Activated CD8-positive, alpha-beta memory T cell treated with anti-CD3 and anti-CD28 coated beads for 1 hour (primary cell): ENCODE measurements at places on chromosomes 4 and X.

GRCh38 chrX:21606002-21606401, 52.1 kb downstream of the KLHL34 start:
- DNase-seq: no peak

DNA sequence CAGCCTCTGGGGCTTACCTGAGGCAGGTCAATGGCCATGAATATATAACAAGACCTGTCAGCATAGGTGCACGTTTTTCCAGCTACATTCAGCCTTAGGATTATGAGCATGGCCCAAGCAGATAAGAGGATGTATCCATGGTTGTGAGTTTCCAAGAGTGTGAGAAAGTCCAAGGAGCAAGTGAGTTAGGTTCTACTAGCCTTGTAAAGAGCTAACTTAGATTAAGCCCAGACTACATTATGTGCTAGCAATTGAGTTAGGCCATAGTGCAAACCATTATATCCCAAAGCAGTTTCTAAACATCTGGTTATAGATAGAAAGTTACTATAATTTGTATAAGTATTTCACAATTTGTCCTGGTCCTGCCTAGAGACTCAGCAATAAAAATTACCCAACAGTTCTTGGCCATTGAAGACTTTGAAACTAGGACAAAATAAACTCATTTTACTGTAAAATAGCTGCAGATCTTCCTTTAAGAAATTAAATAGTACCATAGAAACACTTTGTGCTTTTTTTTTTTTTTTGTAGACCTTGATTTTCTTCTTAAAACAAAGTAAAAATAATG, 312.0 kb downstream of the CAMK2D start:
- no peak for DNase-seq

DNA sequence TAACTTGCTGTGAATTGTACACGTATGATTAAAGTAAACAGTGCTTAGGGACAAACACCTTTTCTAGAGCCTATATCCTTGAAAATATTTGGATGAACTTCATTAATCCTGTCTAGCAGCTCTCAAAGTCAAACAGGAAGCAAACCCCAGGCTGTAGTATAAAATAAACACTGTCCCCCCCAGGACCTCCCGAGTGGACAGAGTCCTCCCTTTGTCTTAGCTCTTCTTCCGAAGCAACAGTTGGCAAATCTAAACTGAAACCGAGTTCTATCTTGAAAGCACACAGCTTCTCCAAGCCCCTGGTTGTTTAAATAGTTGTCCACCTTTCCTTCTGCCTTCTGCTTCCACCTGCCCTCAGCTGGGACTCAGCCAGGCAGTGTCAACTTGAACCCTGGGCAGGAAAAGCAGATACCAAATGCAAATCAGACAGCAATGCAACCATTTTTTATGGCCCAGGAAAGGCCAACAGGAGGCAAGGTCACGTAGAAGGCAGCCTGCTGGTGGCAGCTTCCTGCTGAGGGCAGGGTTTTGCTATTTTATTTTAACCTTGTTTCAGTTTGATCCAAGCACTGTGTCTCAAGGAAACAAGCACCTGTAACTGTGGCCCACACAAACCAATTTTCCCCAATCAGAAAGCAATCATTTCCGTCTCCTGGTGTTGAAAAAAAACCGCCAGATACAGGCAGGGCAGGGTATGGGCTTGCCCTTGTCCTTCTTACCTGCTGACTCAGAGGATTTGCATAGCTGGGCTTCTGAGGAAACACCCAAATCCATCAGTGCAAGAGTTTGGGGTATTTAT, 110.3 kb upstream of the KIT start:
- no peak for DNase-seq

DNA sequence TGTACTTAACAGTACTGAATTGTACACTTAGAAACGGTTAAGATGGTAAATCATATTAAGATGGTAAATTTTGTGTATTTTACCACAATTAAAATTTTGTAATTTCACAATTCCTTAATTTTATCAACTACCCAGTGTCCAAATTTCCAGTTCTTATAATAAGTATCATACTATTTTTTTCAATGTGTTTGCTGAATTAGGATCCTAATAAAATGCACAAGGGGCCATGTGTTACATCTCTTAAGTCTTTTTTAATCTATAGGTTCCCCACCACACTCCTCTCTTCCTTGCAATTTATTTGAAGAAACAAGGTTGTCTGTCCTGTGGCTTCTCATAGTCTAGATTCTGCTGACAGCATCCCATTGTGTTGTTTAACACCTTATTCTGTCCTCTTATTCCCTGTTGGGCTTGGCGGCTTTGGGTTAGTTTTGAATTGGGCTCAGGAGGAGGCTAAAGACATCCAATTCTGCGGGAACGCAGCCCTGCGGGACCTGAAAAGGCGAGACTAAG, 533 bp upstream of the SYAP1 start:
- DNase-seq: no peak

DNA sequence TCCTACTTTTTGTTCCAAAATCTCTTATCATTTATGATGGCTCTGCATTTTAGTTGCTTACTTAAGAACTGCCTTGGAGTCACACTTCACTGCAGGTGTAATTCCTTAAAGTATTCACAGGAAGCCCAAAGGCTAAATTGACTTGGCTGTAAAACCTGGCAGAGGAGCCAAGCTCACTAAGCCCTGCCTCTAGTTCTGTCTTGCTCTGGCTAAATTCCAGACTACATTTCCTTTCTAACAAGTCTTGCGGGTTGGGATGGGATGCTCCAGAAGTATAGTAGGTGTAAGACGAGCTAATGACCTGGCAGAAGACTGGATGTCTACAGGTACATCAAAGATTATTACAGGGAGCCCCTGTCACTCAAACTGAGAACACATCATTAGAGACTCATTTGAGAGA, 924.0 kb upstream of the INTU start:
- DNase-seq: no peak

DNA sequence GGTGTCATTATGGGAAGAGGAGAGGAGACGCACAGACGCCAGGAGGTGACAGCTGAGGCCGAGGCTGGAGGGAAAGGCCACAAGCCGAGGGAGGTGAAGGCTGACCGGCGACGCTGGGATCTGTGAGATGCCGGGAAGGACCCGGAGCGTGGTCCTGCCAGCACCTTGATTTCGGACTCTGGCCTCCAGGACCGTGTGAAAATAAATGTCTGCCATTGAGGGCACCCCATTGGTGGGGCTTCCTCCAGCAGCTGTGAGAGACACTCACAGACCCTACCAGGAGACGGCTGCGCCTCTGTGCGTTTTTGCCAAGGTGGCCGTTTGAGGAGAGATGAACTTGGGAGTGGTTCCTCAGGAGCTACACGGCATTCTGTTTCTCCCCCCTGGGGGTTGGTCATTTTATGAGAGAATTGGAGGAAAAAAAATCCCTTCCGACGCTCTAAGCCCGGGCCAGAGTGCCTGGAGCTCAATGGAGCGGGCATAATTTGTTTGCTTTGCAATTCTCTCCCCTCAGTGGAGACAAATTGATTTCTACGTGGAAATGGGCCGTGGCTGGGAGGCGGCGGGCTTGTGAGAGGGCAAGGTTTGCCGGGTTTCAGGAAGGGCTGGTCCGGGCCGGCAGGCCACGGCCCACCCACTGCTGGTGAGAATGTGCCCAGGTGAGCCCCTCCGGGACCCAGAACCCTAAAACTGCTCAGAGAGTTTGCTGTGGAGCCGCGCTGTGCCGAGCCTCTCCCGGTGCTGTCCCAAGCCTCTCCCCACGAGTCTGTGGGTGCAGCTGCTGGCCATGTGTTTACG, 53.9 kb downstream of the CPZ start:
- DNase-seq: no peak

GRCh38 chrX:108516184-108516583, 76.5 kb downstream of the COL4A5 start:
- no peak for DNase-seq

GRCh38 chr4:185189606-185190305, 14.0 kb downstream of the CFAP97 start:
- DNase-seq: no peak

DNA sequence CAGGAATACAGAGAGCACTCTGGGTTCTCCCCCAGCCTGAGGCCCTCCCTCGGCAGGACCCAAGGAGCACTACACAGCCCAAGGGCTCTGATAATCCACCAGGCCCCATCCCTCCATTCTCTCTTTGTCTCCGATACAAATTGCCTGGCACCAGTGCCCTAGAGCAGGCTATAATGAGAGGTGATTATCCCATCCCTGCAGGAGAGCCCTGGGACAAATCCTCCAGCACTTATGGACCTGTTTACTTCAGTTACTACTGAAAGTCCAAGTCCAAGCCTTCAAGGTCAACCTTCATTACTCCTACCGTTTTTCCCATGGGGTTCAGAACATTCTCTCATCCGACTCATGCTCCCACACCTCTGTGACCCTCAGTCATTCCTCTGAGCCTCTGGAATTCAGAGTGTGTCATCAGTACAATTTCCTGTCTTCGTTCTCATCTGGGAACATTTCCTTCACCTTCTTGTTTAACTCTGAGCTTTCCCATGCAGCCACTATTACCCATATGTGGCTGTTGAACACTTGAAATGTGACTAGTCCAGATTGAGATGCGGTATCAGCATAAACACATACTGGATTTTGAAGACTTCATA, 299.0 kb downstream of the RAPGEF2 start:
- no peak for DNase-seq

GRCh38 chr4:8583655-8584025, 3.4 kb downstream of the GPR78 start:
- DNase-seq: no peak

DNA sequence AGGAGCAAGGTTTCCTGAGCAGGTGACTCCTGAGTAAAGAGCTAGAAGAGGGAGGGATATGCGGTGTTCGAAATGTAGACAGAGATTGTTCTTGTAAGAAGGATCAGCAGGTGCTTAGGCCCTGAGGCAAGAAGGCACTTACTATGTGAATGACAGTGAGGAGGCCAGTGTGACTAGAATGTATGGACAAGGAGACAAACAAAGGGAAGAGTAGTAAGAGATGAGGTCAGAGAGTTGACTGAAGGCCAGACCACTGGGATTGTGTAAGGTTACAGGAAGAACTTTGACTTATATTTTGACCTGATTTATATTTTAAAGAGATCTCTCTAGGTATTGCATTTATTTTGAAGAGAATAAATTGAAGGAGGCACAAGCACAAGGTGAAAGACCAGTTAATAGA, 118.4 kb upstream of the ENPEP start:
- DNase-seq: no peak

DNA sequence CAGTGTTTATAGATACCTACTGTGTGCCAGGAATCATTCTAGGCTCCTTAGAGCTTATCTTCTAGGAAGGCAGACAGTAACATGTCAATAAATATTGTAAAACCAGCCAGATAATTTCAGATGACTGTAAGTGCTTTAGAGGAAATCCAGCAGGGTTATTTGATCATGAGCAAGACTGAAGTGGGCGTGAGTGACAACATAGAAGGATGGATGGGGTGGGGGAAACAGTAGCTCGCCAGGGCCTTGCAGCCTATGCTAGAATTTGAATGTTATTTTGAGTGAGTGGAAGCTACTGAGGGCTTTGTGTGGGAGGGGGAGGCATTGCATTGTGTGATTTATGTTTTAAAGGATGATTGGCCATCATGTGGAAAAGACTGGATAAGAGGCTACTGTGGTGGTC, 6.7 kb downstream of the SRD5A3 start:
- no peak for DNase-seq

- no peak for DNase-seq
Measured at GRCh38 chr4:155510771-155511170, 134.0 kb upstream of the MAP9 start.

- no peak for DNase-seq
Measured at GRCh38 chr4:107065201-107065600, 29.1 kb upstream of the DKK2 start.

DNA sequence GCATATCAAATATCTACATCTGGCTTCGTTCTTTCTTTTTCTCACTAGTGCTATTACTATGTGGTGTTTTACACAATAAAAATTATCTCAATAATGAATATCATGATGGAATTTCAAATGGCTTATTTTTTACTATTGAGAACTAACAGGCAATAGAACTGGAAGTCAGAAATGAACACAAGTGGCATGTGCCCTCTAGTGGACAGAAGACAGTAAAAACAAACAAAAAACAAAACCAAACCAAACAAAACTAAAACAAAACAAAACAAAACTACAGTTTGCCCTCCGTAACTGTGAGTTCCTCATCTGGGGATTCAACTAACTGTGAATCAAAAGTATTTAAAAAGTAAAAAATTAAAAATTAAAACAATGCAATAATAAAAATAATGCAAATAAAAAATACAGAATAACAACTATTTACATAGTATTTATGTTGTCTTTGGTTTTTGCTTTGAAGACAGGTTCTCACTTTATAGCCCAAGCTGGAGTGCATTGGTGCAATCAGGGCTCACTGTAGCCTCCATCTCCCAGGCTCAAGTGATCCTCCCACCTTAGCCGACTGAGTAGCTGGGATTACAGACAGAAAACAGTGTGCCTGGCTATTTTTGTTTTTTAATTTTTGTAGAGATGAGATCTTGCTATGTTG, 195.6 kb upstream of the TACR3 start:
- no peak for DNase-seq

DNA sequence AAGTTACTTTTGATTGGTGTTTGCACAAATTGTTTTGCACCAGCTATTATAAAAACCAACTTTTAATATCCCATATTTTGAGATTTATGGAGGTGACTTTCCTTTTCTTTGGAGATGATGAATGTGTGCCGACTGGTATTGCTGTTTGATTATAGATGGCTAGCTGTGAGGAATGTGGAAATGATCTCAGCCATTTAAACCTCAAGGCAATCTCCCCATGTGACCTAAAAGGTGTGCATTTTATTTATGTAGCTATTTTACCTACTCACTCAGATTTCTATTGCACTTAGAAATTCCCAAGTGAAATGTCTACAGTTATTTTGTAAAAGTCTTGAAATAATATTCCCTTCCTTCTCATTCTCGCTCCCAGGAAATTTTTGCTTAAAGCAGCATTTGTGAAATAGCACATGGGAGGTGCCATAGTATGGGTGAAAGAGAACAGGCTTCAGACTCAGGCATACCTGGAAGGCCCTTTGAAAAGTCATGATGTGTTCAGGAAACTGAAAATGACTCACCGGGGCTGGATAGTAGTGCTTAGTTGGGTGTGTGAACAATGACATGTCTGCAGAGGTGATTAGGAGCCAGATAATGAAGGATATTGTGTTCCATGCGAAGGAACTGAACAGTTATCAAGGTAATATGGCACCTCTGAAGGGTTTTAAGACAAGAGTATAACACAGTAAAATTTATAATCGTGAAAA, 247.6 kb downstream of the CBLL2 start:
- no peak for DNase-seq

GRCh38 chr4:124854968-124855367, 142.4 kb upstream of the ANKRD50 start:
- no peak for DNase-seq

DNA sequence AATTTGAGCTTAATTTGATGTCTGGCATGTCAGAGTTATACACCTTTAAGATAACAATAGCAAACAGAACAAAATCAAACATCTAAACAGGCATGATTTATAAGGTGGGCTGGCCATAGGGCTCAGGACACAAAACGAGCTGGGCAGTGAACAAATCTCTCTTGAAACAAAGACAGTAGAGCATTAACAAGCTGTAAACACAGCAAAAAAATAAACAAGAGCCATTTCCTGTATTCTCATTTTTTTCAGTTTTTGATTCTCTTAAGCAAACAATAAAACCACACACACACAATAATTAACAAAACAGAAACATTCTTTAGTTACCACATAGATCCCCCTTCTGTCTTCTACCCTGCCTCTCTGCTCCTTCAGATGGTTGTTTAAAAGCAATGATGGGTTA, 68.3 kb upstream of the TMEM150C start:
- DNase-seq: no peak

GRCh38 chr4:176939445-176939844, 146.7 kb upstream of the VEGFC start:
- no peak for DNase-seq
